ENCODE measurements at places on chromosomes 6 and 20.

- no peak for DNase-seq
These were observed 79.4 kb downstream of the IYD start for GRCh38 chr6:150448221-150448620.

DNA sequence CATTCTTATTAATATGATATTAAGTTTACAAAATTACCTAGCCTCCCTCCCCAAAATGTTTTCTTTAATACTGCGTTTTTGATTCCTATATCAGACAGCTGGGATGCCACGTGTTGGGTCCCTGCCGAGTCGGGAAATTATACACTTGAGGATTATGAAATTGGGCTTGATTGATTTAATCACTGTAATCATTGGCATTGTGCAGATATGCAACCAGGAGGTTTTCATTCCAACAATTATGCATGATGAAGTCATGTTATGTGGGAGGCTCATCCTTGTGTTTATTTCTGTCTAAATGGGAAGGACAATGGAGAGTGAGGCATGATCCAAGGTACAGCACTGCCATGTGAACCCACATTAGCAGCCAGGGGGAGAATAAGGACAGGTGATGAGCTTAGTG, 30.6 kb upstream of the RIPOR2 start:
- DNase-seq = no peak

DNA sequence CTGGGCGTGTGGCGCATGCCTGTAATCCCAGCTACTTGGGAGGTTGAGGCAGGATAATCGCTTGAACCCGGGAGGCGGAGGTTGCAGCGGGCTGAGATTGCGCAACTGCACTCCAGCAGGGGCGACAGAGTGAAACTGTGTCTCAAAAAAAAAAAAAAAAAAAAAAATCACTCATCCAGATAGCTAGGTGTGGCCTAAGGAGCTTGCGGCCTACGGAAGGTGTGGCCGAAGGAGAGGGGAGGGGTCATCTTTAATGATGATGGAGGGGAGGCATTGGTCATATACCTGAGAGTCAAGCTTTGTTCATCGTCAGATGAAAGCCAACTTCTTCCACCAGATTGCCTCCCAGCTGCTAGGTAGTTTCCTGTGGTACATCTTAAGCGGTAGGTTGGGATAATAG, 801 bp upstream of the PPARD start:
- no peak for DNase-seq

DNA sequence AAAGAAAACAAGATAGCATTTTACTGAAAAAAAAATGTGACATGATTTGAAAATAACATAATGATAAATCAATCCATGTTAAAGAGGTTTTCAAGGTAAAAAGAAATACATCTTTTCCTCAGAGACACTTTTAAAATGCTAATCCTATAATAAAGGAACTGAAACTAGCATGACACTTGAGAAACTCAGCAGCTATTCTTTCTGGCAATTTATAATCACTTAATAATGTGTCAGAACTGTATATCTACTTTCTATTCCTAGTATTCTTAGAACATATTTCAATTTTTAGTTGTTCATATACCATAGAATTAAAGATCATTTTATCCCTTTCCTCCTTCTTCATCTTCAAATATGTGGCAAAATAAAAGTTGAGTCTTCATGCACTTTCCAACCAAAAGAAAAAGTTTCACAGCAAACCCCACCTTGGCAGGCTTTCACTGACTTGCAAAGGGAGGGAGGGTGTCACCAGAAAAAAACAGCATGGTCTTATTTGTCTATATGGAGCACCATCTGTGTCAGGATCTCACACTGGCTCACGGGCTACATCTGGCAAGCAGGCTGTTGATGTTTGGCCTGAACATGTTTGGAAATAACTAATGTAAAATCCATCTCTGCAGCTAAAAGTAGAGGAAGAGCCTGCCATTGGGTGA, 48.5 kb downstream of the FHL5 start:
- no peak for DNase-seq

- DNase-seq = no peak
These were observed 373.8 kb upstream of the JAG1 start for GRCh38 chr20:11047559-11047958.

DNA sequence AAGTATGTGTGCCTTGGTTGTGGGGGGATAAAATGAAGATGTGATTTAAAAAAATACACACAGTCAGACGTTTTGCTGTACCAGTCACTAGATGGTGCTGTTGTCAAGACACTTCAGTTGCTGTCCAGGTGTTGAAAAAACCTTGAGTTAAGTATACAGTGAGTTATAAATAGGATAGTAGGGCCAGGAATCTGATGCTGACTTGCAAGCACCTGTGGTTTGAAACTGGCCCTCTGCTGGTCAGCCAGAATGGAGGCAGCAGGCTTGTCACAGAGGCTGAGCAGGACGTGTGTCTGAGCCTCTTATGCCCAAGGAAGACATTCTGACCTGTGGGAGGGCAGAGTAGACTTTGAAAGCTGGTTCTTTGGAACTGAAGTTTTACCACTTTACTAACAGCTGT, 27.8 kb downstream of the RNF8 start:
- DNase-seq = no peak

DNA sequence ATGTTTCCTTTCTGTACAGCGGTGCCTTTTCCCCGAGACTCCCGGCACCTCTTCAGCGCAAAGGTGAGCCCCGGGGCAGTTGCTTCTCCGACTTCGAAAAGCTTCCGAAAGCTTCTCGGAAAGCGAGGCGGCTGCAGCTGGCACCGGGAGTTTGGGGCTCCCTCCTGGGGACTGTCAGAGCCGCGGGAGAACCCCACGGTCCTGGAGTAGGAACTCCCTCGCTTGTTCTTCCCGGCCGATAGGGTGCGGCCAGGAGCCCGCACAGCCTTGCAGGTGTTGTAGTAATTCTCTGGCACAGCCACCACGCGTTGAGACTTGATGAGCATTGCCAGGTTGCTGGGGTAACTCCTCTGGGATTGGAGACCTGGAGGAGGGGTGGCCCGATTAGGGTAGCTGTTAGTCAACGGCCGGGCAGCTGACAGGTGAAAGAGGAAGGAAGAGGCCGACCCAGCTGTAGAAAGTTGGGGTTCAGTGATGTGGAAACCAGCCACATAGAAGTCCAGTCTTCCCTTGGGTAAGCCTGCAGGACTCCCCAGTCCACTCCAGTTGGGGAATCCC, 721 bp downstream of the KDM1B start:
- no peak for DNase-seq

DNA sequence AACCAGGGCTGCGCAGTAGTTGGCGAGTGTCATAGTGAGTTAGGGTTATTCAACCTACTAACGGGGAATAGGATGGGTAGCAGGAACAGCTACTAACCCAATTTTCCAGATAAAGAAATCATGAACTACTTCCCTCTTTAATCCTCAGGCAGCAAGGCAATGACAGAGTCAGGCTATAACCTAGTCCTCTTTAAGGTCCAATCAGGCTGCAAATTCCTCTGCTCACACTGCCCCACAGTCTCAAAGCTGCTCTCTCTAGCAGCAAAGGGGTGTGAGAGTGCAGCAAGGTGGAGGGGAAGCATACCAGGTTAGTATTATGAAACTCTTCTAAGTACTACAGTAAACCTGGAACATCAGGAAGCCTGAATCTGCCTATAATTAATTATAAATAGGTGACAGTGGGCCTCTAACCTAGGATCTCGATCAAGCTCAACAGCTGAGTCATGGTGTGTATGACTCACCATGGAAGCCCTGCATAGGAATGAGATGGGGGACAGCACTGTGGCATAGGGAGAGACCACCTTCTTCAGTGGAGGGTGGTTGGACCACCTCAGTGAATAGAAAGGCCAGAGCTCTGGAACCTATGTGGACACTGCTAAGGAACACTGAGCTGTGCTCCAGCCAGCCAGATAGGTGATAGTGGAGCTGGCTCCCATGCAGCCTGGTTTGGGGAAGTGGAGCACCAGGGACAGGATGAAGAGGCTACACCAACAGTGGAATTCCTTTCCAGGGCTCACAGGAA, 7.9 kb downstream of the PEX6 start:
- no peak for DNase-seq

GRCh38 chr6:128179876-128180438, 279.1 kb upstream of the THEMIS start:
- DNase-seq = no peak

- no peak for DNase-seq
These were observed 17.0 kb upstream of the SAMD3 start for GRCh38 chr6:130239755-130240154.

DNA sequence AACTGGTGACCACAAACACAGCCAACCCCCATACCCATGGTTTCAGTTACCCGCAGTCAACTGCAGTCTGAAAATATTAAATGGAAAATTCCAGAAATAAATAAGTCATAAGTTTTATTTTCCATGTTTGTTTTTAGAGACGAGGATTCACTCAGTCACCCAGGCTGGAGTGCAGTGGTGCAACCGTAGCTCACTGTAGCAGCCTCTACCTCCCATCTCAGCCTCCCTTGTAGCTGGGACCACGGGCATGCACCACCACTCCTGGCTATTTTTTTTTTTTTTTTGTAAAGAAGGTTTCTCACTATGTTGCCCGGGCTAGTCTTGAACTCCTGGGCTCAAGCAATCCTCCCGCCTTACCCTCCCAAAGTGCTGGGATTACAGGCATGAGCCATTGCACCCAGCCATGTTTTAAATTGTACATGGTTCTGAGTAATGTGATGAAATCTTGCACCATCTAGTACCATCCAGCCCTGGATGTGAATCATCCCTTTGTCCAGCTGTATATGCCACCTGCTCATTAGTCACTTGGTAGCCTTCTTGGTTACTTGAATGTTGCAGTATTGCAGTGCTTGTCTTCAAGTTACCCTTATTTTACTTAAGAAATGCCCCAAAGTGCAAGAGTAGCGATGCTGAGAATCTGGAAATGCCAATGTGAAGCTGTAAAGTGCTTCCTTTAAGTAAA, 14.5 kb downstream of the CSNK2A1 start:
- no peak for DNase-seq

DNA sequence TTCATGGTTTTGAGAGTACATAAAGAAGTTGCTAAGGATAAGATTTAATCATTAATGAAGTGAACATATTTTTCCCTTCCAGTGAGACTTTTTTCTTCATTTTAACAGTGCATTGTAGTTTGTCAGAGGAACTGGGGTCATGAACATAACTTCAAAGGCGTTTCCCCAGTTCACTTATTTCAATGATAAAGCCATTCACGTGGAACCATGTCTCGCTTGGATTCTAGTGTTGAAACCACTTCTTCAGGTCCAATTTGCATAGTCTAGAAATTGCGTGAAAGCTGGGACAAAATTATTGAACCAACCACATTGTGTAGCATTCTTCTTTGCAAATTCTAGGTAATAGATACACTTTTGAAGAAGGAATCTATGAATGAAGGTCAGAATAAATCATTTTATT, 197.0 kb downstream of the CLIC5 start:
- DNase-seq = no peak

GRCh38 chr6:1841136-1841535, 231.4 kb downstream of the FOXC1 start:
- no peak for DNase-seq

- DNase-seq = no peak
These were observed 354.0 kb downstream of the ESR1 start for GRCh38 chr6:152161501-152161900.

GRCh38 chr6:154276810-154277628, 79.6 kb downstream of the IPCEF1 start:
- no peak for DNase-seq

DNA sequence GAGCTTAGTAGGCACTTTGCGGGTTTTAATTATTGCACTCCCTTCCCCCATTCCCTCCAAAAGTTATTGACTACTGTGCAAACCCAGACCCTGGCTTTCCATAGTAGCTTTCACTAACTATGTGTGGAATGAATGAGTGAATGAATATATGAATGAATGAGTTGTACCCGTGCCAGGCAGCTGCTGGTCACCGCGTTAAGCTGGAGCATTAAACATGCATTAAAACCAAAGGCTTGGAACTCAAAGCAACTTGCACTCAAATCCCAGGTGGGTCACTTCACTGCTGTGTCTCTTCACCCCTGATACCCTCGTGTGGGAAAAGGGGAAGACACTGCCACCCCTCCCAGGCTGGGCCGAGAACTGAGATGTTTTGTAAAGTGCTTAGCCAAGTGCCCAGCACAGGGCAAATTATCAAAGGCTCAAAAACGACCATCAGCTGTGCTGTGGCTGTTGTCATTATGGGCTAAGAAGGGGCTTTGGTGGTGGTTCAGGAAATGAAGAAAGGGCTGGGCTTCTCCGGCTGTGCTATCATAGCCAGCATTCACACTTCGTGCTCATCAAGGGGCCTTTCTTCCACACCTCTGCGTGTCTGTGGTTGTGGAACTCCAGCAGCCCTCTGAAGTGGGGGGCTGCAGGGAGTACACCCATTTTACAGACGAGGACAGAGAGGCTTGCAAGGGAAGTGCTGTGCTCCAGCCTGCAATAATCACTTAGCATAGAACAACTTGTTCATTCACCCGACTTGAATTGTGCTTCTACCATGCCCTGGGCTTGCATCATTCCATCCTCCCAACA, 60.2 kb upstream of the STX16 start:
- DNase-seq = no peak

DNA sequence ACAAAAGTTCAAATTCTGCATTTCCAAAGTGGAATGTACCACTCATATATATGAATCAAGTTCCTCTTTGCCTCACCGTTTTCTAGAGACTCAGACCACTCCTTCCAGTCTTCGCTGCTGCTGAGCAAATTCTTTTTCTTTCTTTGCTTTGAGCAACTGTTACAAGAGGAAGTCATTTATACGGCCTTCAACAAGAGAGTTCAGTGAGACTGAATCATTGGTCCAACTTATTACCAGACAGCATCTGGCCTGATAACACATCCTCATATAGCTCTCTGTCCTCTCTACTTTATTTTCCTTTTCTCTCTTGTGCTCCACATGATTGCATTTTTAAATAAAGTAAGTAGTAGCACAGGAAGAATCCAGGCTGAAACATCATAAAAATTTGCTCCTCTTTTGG, 652.7 kb downstream of the PHF3 start:
- no peak for DNase-seq

- DNase-seq = no peak
These were observed 65.9 kb downstream of the RIN2 start for GRCh38 chr20:19823971-19824370.

- DNase-seq = no peak
These were observed 351 bp downstream of the AURKA start for GRCh38 chr20:56391596-56392131.

DNA sequence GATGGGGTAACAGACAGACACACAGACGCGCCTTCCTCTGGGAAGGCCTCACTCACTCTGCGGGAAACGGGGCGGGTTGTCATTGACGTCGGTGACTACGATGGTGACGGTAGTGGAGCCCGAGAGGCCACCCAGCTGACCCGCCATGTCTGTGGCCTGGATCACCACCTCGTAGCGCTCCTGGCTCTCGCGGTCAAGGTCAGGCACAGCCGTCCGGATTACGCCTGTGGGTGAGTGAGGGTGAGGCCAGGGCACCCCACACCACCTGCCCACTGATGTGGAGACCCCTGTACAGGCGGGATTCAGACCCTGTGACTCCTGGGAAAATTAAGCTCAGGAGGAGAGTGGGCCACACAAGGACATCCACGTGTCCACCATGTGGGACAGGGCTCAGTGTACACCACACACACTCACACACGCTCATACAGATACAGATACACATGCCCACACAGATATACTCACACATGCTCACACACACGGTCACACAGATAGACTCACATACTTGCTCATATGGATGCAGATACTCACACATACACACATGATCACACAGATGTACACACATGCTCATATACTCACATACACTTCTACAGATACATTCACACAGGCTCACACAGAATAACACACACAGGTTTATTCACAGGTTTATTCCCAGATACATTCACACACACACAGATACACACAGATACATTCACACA, 91.4 kb downstream of the CDH22 start:
- DNase-seq = no peak
